ENCODE measurements at places on chromosomes 1 and 21.

GRCh38 chr1:204350312-204350711 is 9.4 kb downstream of the PLEKHA6 start:
- no peak for DNase-seq

DNA sequence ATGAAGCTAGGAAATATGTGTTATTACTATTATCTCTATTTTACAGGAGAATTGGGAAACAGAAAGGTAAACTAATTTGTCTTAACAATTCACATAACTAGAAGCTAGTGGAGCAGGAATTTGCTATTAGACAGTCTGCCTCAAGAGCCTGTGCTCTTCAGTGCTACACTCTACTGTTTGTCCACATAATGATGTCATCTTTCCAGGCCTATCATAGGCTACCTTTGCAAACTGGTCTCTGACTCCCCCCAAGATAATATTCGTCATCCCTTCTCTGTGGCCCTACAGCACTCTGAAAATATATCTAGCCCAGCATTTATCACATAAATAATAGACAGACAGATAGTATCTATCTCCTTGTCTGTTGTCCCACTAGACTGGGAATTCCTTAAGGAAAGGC is 34.1 kb downstream of the TRIT1 start:
- DNase-seq, result no peak

DNA sequence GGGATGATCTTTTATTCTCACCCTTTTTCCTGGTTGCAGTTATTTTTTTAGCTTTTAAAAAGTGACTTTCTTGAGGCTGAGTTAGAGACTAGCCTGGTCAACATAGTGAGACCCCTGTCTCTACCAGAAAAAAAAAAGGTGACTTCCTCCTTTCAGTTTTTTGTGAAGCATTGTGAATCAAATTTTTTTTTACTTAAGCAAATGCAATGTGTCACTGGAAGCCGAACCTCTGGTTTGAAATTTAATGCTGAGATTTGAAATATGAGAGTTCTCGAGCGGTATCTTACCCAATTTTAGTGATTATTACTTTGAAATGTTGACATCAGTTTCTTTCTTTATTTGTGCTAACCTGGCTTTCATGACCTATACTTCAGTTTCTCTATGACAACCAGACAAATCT is 3.6 kb downstream of the CAP1 start:
- DNase-seq, result no peak

- DNase-seq, result no peak
Measured at GRCh38 chr1:231666937-231667608, 40.5 kb downstream of the DISC1 start.

DNA sequence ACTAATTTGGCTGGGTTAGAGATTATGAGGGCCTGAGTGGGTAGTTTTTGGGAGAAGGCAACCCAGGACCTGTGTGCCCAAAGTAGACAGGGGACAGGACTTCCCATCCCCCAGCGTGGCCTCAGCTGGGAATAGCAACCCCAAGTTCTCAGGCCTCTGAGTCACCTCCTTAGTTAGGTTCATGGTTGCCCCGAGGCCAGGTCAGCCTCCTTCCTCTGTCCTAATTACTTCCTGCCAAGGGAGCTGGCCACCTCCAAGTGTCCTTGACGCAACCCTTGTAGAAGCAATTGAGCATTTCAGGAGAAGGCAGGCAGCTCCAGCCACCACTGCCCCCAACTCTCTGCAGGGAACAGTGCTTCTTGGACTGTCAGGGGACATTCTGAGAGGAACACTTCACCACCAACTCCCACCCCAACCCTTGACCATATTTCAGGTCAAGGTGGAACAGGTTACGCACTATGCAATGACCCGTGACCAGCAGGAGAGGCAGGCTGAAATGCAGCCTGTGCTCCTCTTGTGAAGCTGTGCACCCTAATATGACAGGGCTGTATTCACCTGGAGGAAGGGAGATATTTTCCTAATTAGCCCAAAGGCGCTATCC is 5.1 kb upstream of the NT5C1A start:
- DNase-seq, result peak; percentile 94

Data from M059J (cell line).